ENCODE measurements at places on chromosomes 5 and 9.

- no peak for DNase-seq
Observed at GRCh38 chr9:89471390-89471789, 26.5 kb downstream of the SEMA4D start.

DNA sequence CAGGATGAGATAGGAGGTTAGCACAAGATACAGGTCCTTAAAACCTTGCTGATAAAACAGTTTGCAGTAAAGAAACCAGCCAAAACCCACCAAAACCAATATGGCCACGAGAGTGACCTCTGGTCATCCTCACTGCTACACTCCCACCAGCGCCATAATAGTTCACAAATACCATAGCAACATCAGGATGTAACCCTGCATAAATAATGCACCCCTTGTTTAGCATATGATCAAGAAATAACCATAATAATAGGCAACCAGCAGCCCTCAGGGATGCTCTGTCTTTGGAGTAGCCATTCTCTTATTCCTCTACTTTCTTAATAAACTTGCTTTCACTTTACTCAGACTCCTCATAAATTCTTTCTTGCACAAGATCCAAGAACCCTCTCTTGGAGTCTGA, 86.9 kb upstream of the PRSS3 start:
- no peak for DNase-seq

DNA sequence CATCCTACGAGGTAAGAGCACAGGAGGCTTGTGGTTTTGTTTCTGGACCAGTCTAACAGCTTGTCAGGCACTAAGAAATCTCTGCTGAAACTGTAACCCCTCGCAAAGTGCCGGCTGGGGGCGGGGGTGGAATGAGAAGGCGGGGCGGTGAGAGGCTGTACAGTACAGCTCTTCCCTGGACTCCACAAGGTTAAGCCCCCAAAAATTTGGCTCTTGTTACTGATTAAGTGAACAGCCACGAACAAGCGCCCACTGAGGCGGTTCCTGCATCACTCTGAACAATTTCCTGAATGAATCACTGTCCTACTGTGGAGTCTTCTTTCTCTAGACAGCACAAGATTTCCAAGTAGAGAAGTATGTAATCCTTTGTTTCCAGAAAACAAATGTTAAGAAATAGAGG, 6.8 kb downstream of the FBP2 start:
- no peak for DNase-seq

- no peak for DNase-seq
Observed at GRCh38 chr9:73037613-73038012, 84.8 kb upstream of the ALDH1A1 start.

- no peak for DNase-seq
Observed at GRCh38 chr9:6123416-6123815, 92.2 kb upstream of the IL33 start.

DNA sequence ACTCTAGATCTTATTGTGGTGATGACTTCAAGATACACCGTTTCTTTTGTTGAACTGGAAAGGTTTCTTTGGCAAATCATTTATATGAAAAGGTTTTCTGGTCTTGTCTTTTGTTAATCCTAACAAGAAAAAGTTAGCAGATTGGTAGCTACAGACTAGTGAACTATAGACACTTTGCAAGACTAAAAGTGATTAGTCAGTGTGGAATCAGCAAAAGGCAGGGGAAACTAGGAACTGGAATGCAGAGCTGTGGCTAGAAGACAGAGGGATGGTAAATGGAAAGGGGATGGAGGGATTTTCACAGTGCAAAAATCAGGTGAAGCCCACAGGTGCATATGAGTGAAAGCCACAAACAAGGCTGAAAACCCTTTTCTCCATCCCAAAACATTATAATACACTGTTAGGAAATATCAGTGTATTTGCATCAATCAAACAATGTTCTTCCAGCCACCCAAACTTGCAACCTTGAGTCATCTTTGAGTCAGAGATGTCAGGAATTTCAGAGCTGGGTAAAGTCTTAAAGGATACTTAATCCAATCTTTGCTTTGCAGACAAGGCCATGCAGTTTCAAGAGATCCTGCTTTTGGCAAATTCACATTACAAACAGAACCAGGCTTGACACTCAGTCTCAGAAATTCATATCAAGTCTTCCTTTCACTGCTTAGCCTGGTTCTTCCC, 52.7 kb downstream of the PLK2 start:
- no peak for DNase-seq

DNA sequence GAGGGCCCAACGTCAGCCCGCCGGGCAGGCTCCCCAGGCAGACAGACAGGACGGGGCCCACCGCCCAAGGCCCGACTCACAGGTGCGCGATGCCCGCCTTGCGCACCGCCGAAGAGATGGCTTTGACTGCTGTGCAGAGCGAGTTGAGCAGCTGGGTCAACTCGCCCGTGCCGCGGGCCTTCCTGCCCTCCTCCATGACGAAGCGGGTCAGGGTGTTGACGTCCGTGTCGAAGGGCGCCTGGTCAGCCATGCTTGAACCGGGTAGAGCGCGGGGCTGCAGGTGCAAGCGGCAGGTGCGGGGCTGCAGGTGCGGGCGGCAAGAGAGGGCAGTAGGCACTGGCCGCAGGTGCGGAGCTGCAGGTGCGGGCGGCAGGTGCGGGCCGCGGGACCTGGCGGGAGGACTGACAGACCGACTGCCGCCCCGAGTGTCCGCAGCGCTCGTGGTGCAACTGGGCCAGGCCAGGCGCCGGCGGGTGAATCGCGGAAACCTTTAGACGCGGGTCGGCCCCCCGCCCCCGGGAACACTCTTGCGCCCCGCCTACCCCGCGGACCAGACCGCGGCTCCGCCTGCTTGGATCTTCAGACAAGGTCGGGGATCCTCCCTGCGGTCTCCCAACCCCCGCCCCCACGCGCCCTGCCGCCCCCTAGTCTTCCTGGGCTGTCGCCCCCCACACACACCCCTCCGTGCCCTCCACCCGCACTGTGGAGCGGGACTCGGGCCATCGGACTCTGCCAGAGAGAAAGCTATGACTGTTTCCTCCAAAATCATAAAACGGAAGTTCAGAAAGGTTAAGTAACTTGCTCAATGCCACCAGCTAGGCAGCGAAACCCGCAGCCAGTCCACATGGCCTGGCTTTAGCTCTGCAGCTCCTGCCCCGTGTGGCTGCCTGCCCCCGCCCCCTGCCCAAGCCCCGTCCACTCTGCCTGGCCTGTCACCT, at the start of gene FBP1:
Gene FBP1, minus strand, starts transcription at position 458 of the 938 bp plus-strand sequence. Its CDS starts 208 bp downstream, at position 250.
- DNase-seq, result no peak

- peak; percentile 66 for DNase-seq
Observed at GRCh38 chr9:69885931-69886330, 65.3 kb downstream of the CFAP95 start.

- DNase-seq, result peak; percentile 60
Observed at GRCh38 chr9:129497005-129497812, 123.7 kb downstream of the C9orf50 start.

DNA sequence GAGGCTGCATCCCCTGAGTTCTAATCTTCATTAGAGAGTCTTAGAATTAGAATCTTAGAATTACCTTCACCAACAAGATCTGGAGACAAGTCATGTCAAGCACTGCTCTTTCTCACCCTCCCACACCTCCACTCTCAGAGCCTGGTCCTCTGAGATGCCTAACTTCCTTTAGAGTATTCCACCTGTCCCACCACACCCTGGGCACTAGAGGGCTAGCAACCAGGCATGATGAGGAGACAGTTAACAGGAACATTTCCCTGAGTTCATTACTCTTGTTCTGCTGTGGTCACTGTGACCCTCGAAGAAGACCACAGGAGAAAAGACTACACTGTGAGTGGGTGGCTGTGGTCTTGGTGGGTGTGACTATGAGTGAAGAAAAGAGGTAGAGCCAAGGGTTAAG, 25.2 kb upstream of the MAP1B start:
- no peak for DNase-seq

- DNase-seq, result no peak
Observed at GRCh38 chr5:75678155-75678554, 39.1 kb downstream of the POC5 start.

DNA sequence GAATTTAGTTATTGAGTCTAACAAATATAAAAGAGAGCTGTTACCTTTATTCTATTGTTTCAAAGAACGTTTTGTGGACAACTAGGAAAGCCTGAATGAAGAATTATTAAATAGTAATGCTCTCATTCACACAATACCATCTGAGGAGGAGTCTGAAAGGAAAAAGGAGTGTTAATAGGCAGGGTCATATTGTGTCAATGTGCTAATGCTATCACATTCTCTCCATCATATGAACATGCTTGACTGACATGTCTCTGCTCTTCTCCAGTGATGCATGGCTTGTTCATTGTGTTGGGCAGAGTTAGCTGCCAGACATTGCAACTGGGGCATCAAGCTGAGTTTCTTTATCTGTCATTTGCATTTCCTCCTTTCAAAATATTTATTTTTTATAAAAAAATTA, 1578.0 kb downstream of the MAT2B start:
- DNase-seq, result no peak

DNA sequence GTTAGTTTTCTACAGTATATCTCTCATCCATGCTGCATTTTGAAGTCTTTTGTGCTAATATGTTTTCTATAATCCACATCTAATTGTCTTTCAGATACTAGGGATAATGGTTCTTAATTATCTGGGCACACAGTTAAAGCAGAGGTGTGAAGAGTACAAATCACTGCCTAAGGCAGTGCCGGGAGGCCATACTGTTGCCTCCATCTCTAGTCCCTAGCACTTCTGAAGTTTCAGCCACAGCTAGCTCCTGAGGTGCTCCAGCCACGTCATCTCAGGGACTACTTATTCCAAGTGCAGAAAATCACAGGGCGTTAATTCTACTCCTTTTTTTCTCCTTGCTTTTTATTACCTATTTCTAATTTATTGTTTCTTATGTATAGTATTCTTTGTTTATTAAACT, 760.0 kb upstream of the FAM174A start:
- DNase-seq, result no peak

- DNase-seq, result no peak
Observed at GRCh38 chr5:110413856-110414255, 312.6 kb downstream of the TMEM232 start.

GRCh38 chr9:112326194-112326593, 7.2 kb downstream of the PTBP3 start:
- no peak for DNase-seq

DNA sequence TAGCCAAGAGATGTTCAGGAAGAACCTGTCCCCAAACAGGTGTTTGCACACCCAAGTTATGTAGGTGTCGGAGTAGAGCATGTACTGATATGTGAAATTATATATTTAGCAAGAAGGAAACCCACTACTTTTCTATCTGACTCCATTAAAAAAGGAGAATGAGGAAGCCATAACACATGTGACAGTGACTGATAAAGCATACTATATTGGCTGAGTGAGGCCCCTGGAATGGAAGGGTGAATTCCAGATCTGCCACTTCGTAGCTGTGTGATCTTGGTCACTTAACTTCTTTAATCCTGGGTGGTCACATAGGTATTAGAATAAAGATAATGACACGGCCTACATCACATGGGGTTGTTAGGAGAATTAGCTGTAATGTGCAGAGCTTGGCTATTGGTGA, 116.0 kb upstream of the MAN2A1 start:
- no peak for DNase-seq

GRCh38 chr5:79857714-79858409, 133.2 kb downstream of the MTX3 start:
- peak; percentile 48 for DNase-seq

- DNase-seq, result no peak
Observed at GRCh38 chr5:158677470-158677838, 422.3 kb downstream of the EBF1 start.

- no peak for DNase-seq
Observed at GRCh38 chr5:90561766-90562165, 3.2 kb downstream of the ADGRV1 start.

GRCh38 chr9:78694974-78695373, 398.0 kb downstream of the PSAT1 start:
- no peak for DNase-seq

DNA sequence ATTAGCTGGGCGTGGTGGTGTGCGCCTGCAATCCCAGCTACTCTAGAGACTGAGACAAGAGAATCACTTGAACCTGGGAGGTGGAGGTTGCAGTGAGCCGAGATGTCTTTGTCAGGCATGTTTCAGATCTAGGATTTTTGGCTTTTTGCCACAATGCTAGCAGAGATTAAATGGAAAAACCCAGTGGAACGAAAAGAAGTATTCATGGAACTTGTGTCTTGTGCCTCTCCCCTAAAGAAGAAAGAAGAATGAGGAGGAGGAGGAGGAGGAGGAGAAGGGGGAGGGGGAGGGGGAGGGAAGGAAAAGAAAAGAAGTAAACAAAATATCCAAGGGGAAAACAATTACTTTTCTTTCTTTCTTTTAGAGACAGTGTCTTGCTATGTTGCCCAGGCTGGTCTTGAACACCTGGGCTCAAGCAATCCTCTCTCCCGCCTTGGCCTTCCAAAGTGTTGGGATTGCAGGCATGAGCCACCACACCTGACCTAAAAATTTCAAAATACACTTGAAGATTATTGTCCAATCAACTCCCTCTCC, 106.0 kb downstream of the ARRDC3 start:
- DNase-seq, result no peak

DNA sequence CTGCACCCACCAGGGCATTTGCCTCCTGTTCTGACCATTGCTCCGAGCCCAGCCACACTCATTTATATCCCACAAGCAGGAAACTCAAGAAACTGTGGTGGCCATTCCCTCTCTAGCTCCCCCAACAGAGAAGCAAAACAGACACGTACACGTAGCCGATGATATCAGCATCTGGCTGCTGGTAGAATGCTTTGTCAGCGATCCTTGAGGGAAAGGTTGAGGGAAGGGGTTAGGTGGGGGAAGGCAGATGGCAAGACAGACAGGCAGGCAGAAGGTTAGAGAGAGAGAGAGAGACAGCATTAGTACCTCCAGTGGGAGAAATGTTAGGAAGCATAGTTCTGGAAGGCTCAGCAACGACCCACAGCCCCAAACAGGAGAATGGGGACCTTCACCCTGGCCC, 7.8 kb downstream of the HIGD2A start:
- no peak for DNase-seq

GRCh38 chr9:86943201-86944113, 3.8 kb downstream of the GAS1 start:
- DNase-seq, result no peak

GRCh38 chr5:176609724-176610434, at the start of gene GPRIN1:
Gene GPRIN1, minus strand, starts transcription at chr5:176610156. Its CDS starts 10,322 bp downstream, at chr5:176599834.
- peak; percentile 25 for DNase-seq

GRCh38 chr5:45737153-45737552, 41.0 kb upstream of the HCN1 start:
- no peak for DNase-seq

DNA sequence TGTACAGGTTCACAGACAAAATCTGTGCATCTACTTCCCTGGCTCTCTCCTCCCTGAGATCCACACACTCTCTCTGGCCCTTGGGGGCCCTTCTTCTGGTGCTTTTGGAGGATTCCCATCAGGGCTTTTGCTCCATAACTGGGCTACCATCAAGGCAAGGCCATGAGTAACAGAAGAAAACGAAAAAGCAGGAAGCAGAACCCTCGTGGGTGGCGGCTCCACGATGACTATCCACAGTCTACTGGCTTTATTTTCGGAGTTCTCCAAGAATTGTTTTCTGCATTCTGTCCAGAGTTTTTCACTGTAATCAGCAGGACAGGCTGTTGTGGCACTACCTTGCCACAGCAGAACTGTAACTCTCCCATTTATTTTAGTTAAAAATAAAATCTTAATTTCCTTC, 19.9 kb downstream of the PNPLA7 start:
- no peak for DNase-seq

- peak; percentile 51 for DNase-seq
Observed at GRCh38 chr5:180810959-180811622, 8.5 kb upstream of the MGAT1 start.

- no peak for DNase-seq
Observed at GRCh38 chr9:108905494-108905893, 28.4 kb downstream of the ELP1 start.

All from SW 1271 (cell line).